A549 treated with ZK216348 at 1 μM for 4 hours (cell line): ENCODE measurements at places on chromosomes 7 and 10. TPM values are rescaled to one million over a fixed set of nuclear protein-coding genes. Genes with fewer than 3 reads are reported as not detected.

Gene LRWD1
- 17.5 to 35.3 TPM (median 33.2 TPM) in 5 replicates for total RNA-seq

Gene ASB15
- total RNA-seq: not detected in 5 replicates

Gene GRID2IP
- not detected in 5 replicates for total RNA-seq

Gene SLC29A4
- 8.3 to 18.5 TPM (median 14.3 TPM) in 5 replicates for total RNA-seq

Gene SLC39A12
- total RNA-seq: not detected in 5 replicates

Gene MSS51
- total RNA-seq: 0.40 to 0.65 TPM (median 0.62 TPM) in 5 replicates

Gene SFTPA1
- not detected in 5 replicates for total RNA-seq

Gene ADAMTS14
- 0.05 to 0.14 TPM (median 0.07 TPM) in 4 of 5 replicates, not detected in the other for total RNA-seq

Gene GIMAP1
- not detected in 5 replicates for total RNA-seq

Gene TRPV5
- not detected in 5 replicates for total RNA-seq

Gene ACSM6
- not detected in 5 replicates for total RNA-seq

Gene KIAA1549
- 4.2 to 8.6 TPM (median 6.5 TPM) in 5 replicates for total RNA-seq

Gene SPDYE16
- not detected in 5 replicates for total RNA-seq

Gene ECHDC3
- 6.6 to 10.4 TPM (median 8.5 TPM) in 5 replicates for total RNA-seq

Gene OR13A1
- not detected in 5 replicates for total RNA-seq

Gene TRIM4
- total RNA-seq: 23.0 to 34.7 TPM (median 27.0 TPM) in 5 replicates
